CD4-positive, alpha-beta memory T cell (primary cell): ENCODE measurements at places on chromosomes 13 and 19. TPM values are rescaled to one million over a fixed set of nuclear protein-coding genes. Genes with fewer than 3 reads are reported as not detected.

- DNase-seq: no peak
These were observed 12.6 kb upstream of the TM6SF2 start for GRCh38 chr19:19285686-19286085.

Gene WDR88
- 0.11 TPM for polyA plus RNA-seq

- DNase-seq: no peak
These were observed 40.3 kb upstream of the SGCG start for GRCh38 chr13:23140492-23140891.

Gene GPC6
- not detected for polyA plus RNA-seq

Gene KLF1
- polyA plus RNA-seq: not detected

DNA sequence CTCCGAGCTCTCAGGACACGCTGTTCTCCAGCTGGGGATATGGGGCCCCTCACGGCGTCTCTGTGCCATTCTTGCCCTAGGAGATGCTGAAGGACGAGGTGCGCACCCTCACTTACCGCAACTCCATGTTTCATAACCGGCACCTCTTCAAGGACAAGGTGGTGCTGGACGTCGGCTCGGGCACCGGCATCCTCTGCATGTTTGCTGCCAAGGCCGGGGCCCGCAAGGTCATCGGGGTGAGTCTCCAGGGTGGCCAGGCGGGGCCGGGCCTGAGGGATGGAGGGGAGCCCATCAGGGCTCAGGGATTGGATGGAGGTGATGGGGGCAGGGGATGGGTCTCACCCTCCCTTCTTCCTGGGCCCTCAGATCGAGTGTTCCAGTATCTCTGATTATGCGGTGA, 4.8 kb downstream of the PRMT1 start:
- no peak for DNase-seq

- no peak for DNase-seq
These were observed 218.7 kb downstream of the KCTD12 start for GRCh38 chr13:76667551-76667950.

GRCh38 chr13:73220966-73221720, 162.3 kb downstream of the KLF5 start:
- DNase-seq: no peak

DNA sequence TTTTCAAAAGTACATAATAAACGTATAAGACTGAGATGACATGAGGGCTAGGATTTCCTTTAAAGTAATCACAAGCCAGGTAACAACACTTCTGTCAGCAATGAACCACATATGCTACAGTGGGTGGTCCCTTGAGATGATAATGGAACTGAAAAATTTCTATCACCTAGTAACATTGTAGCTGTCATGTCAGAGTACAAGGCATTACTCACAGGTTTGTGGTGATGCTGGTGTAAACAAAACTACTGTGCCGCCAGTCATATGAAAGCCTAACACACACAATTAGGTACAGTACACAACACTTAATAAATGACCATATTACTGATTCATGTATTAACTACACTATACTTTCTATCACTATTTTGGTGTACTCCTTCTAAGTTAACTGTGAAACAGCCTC, 36.8 kb downstream of the MIPEP start:
- no peak for DNase-seq

GRCh38 chr13:39578821-39579291, 24.1 kb downstream of the LHFPL6 start:
- no peak for DNase-seq

GRCh38 chr13:29855784-29856183, 5.4 kb upstream of the UBL3 start:
- DNase-seq: no peak

- DNase-seq: no peak
These were observed 97.4 kb downstream of the ZDHHC20 start for GRCh38 chr13:21361706-21362105.

Gene LILRB3
- polyA plus RNA-seq: 5.8 TPM

GRCh38 chr19:13817018-13817614, 21.9 kb downstream of the ZSWIM4 start:
- no peak for DNase-seq

Gene ZNF737
- 3.1 TPM for polyA plus RNA-seq

GRCh38 chr19:29771708-29772414, 39.9 kb upstream of the CCNE1 start:
- no peak for DNase-seq

DNA sequence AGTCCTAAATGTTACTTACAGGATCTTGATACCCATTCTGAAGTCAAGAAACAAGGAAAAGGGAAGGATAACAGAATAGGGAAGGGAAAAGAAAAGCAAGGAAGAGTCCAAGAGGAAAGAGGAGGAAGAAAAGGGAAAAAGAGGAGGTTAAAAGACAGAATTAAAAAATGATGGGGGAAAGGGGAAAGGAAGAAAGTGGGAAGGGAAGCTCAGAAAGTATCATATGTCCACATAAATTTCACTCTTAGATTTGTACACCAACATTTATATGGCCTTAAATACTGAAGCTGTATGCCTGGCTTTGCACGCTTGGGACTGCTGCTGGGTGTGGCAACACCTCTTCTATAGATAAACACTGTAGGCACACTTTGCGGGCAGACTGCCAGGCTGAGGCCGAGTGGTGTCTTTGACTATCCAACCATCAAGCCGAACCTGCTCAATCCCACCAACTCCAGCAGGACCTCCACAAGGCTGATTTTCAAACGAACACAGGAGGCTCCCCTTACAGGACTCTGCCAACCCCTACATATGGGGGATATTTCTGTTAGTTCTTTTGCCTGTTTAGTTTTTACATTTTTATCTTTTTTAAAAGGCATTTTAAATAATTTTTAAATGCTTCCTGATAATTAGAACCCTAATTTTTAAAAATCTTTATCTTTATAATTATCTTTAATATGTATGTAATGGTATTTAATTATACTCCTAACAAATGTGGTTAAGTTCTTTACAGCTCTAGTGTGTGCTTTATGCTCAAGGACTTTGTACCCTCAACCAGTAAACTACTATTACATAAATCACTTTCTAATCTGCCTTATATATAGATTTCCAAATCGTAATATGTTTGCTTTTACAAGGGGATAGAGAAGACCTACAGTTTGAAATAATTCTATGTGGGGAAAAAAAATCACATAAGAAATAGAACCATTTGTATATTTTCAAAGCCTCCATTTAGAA, 154.2 kb downstream of the DIAPH3 start:
- DNase-seq: no peak

Gene DUXA
- not detected for polyA plus RNA-seq

- no peak for DNase-seq
These were observed 897 bp downstream of the C19orf33 start for GRCh38 chr19:38304866-38305429.

GRCh38 chr19:39677961-39678889, 22.5 kb downstream of the LGALS16 start:
- DNase-seq: no peak

- no peak for DNase-seq
These were observed 52.3 kb upstream of the URI1 start for GRCh38 chr19:29889702-29890101.

Gene ZNF71
- polyA plus RNA-seq: 13.7 TPM

Gene CATSPERD
- polyA plus RNA-seq: not detected

GRCh38 chr13:19862481-19863313, 752 bp downstream of the ZMYM5 start:
- peak; percentile 48 for DNase-seq

DNA sequence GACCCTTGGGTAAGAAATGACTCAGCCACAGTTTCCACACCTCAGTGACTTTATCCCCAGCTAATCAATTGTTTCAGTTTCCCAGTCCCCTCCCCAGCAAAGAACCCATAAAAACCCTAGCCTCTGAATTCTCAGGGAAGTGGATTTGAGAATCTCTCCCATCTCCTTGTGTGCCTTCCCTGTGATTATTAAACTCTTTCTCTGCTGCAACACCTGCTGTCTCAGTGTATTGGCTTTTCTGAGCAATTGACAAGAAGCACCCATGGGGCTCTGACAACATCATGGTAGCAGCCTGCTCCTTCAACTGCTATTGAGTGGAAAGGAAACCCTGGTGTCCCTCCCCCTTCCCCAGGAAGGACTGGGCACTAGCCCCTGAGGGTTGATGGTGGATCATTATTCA, 73.7 kb downstream of the UQCRFS1 start:
- no peak for DNase-seq

DNA sequence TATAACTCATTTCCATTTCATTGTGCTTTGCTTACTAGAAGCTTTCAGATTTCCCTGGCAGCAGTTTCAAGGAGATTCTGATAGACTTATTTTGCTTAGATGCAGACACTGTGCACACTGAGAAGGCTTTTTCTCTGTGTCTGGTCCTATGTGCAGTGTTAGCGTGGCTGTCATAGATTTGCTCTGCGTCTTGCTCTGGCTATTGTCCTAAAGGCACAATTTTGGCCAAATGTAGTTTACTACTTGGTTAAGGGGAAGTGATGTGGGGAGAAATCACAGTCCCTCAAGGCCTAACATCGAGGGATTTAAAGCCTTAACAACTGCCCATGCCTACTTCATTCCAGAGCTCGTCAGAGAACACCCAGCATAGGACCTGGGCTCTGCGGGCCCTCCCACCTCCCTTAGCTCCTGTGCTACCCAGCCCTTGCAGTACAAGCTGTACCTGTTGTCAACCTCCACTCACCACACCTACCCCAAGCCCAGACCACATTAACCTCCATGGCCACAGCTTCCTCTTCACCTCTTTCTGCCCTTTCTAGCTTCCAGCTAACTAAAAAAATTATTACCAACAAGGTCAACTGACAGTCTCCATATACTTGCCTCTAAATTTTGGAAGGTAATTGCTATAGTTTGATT, 38.9 kb upstream of the KATNAL1 start:
- peak; percentile 79 for DNase-seq

- no peak for DNase-seq
These were observed 19.6 kb upstream of the SLC15A1 start for GRCh38 chr13:98771838-98772611.

Gene FARP1
- not detected for polyA plus RNA-seq

Gene IFNL1
- polyA plus RNA-seq: 1.6 TPM

- no peak for DNase-seq
These were observed 47.4 kb upstream of the UBAC2 start for GRCh38 chr13:99153219-99153618.

Gene CYP4F3
- polyA plus RNA-seq: not detected

GRCh38 chr13:43942286-43942685, 62.6 kb downstream of the LACC1 start:
- no peak for DNase-seq

Gene SLC25A42
- polyA plus RNA-seq: 13.7 TPM

Gene KEAP1
- polyA plus RNA-seq: 55.0 TPM

- DNase-seq: no peak
These were observed 26.0 kb downstream of the VSTM2B start for GRCh38 chr19:29551774-29552173.

- no peak for DNase-seq
These were observed 13.4 kb downstream of the PPP6R1 start for GRCh38 chr19:55245236-55245904.

DNA sequence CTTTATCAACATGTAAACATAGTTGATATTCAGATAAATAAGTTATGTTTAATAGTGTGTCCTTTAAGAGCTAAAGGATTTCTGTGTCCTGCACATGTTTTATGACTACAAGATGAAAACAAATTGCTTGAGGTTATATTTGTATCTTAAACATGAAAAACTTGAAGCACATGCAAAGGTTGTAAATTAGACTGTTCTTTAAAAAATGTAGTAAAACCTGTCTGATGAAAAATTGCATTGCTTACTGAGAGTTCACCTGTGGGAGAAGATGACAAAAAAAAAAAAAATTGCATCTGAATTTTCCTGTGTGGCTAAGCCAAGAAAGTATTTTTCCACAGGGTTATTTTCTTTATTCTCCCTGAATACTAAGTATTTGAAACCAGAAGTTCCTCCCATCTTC, 25.7 kb upstream of the LMO7 start:
- no peak for DNase-seq

Gene SPRED3
- polyA plus RNA-seq: 0.07 TPM

DNA sequence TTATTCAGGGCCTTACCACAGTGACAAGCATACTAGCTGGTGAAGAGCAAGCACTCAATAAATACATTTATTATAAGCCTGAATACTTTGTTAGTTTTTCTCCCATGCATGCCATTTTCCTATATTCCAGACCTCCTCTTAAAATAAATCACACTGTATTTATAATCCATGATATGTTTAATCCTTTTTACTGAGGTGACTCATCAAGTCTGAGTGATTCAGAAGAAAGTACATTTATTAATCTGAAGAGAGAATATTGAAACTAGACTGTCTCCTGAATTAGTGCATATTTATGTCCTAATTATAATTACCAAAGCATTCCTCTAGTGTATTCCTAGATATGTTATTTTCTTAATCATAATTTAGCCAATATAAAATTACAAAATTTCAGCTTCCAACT, 323.3 kb downstream of the NALCN start:
- no peak for DNase-seq
